ENCODE measurements at places on chromosomes 4 and X. TPM values are rescaled to one million over a fixed set of nuclear protein-coding genes. Genes with fewer than 3 reads are reported as not detected.

DNA sequence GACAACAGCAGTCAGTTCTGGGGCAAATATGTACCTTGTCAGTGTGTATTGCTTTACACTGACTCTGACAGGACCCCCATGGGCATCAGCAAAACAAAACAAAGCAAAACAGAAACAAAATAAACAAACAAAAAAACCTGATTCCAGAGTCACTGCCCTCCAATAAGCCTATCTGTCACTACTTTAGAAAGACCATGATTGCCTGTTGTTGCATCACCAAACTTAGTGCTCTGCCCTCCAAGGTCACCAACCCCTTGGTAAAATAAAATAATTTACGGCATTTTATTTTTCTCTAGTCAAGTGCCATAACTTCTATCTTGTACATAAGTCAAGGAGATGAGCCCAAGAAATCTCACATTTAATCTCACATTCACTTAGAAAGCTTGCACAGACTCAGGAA is 120.9 kb upstream of the ADAMTS3 start:
- DNase-seq = no peak

DNA sequence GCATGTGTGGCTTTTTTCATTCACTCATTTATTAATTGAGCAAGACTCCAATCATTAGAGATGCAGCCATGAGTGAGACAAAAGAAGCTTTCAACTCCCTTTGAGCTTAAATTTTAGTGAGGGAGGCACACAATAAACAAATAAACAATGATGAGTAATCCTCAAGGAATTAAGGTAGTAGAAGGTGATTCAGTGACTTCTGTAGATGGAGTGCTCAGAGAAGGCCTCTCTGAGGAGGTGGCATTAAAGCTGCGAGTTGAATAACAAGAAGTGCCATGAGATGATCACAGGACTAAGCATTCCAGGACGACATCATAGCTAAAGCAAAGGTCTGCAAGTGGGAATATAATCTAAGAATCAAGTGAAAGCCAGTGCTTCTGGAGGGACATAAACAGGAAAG is 77.6 kb downstream of the NWD2 start:
- no peak for DNase-seq

DNA sequence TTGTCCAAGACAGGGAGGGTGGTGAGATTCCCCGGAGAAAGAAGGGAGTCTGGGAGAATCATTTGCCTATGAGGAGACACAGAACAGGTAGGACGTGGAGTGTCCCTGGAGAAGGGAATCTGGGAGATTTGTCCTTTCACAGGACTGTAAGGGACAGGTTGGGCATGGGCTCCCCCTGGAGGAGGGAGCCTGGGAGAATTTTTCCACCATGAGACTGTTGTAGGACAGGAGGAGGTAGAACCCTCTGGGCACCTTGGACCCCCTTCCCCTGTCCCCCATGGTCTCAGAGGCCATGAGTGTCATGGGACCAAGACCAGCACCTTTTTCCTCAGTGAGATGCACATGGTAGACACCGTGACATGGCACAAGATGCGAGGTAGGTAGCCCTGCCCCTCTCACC is 2.8 kb downstream of the PORCN start:
- no peak for DNase-seq

DNA sequence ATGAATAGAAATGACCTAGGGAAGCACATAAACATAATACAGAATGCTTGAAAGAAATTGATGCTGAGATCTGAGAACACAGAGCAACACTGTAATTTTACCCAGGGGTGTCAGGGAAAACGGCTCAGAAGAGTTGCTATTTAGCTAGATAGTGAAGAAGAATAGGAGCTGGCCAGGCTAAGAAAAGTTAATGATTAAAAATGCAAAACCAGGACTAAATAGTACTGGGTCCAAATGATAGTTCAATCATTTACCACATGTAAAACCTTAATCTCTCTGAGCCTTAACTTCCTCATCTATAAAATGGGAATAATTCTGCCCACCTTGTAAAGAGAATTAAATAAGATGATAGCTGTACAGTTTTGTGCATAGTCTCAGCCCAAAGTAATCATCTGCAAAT is 97.1 kb downstream of the PARM1 start:
- DNase-seq = no peak

GRCh38 chr4:7736436-7737267 is 203.0 kb downstream of the AFAP1 start:
- no peak for DNase-seq

GRCh38 chr4:127888559-127888958 is 7.9 kb downstream of the PLK4 start:
- no peak for DNase-seq

DNA sequence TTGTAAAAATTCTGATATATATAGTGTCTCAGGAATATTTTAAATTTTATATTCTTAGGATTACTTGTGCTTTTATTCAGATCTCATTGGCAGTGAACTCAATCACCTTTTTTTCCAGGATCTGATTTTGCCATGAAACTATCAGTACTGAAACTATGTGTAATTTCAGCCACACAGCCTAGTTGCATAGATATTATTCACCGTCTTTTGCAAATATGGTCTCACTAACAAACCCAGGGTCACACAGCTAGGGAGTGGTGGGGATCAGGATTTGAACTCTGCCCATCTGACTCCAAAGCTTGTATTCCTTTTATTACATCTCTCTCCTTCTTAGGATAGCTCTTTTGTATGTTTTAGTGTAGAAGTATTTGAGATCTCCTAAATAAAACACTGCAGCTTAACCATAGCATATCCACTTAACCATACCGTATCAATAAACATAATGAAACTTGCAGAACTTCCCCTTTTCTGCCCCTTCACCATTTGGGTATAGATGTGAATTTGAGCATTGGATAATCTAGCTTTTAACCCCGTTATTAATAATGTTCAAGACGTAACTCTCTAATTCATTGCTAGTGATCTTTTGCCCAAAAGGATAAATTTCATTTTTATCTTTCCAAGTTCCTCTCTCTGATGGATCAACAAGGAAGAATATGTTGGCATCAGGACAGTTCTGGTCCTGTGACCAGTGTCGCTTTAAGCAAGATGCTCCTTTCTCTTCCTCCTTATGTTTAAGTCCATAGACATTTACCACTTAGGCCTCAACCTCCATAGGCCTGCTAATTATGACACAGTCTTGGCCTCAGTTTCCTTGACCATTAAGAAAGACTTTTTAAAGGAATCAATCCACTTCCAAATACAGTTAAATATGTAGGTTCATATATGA is 74.6 kb downstream of the RAPGEF2 start:
- no peak for DNase-seq

DNA sequence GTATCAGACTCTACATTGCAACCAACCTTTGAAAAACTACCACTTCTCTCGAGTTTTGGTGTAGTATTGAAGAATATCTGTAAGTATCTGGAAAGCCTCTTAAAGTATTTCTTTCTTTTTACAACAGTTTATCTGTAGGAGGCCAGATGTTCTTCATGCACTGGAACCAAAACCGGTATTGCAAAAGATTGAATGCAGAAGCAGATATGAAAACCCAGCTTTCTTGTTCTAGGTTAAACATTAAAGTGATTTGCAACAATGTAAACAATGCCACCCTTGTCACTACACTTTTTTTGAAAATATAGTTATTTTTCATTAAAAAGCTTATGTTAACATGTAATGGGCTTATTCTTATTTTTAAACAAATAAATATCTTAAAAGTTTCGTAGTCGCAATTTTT is 27.2 kb downstream of the PLS3 start:
- no peak for DNase-seq

DNA sequence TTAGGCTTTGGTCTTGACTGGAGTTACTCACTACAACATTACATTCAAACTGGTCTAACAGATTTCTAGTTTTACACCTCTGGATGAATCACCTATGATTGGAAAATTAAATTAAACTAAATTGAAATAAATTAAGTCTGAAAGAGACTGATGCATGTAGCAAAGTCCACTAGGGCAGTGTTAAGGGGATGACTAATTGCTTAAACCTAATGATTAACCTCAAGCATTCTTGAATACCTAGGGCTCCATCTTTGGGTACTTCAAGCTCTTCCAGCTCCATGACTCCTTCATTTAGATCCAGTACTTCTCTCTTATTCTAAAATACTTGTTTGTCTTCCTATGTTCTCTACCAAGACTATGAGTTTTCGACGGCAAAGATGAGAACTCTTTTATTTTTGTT is 86.8 kb downstream of the SH2D1A start:
- no peak for DNase-seq

DNA sequence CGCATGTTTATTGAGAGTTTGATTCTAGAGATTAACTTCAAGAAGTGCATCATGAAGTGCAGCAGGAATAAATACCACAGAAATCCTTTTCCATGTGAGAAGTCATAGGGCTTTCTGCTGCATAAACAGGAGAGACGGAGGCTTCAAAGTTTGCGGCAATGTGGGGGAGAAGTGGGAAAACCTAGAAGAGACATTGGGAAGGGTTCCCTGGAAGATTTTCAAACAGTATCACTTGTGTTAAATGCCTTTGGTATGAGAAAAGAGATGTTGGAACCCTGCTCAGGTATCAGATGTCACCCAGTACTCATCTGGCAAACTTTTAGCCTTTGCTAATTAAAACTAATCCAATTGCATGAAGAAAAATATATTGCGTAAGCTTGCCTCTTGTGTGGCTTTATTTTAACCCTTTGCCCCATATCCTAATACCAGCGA is 15.4 kb downstream of the NHS start:
- DNase-seq = no peak

DNA sequence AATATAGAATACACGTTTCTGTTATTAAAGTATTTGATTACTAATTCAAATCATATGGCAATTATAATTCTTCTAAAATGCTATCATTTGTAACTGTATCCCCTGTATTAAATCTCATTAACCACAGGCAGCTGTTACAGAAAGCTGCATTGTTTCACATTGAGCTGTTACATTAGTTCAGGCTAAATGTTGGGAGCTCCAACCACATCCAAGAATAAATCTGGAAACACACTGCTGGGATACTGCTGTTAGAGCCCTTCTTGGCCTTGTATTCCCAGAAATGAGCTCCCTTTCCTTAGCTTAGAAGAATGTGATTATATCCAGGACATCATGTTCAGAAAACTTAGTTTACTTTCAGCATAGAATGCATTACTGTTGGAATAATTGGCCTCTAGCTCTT is 48.2 kb downstream of the GUCY1B1 start:
- DNase-seq = no peak

GRCh38 chrX:13614154-13614553 is 38.8 kb upstream of the TCEANC start:
- no peak for DNase-seq

DNA sequence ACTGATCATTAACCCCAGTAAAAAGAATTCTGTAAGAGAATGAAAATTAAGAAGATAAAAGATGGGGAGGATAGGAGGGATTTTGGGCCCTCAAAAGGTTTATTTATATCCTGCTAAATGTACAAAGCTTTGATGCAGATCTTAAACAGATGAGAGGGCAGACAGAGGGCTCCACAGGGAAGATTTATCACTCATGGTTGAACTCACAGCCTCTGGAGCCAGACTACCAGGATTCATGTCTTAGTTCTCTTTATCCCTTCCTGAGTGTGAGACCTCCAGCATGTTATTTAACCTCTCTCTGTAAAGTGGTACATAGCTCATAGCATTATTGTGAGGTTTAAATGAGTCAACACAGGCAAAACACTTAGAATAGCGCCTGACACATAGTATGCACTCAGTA is 74.4 kb downstream of the SOWAHB start:
- DNase-seq = no peak

GRCh38 chr4:86181585-86181984 is 178.3 kb downstream of the MAPK10 start:
- no peak for DNase-seq

DNA sequence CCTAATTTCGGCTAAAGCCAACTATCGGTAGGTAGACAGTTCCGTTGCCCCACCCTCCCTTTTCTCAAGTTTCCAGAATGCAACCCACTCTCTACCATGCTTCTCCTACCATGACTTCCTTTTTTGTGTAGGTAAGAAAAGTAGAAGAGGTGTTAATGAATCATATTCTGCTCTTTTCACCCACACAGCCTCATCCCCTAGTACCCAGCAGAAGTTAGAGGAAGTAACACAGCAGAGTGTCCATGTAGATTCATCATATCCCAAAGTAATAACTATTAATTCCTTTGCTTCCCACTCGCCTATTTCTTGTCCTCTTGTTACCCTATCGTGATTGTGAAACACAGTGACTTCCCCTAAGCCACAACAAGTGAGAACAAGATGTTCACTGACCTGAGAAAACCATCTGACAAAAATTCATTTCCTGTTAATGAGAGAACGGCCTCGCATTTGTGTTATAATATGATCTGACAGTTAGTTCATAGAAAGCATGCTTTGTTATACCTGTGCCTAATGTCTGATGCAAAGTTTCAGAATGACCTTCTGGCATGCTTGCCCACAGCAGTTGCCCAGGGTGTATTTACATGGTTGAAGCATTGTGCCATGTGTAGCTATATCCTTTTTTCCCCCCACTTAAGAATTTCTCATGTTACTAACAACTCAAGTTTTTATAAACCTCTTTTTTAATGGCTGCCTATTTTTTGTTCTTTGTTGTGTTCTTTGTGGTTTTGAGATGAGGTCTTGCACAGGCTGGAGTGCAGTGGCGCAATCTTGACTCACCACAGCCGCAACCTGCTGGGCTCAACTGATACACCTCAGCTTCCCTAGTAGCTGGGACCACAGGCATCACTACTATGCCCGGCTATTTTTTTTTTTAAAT is 185.6 kb downstream of the RAP1GDS1 start:
- DNase-seq = no peak

GRCh38 chrX:13923845-13924244 is 105.8 kb downstream of the GEMIN8 start:
- DNase-seq = no peak

- no peak for DNase-seq
Measured at GRCh38 chrX:110145854-110146253, 142.9 kb downstream of the TMEM164 start.

POF1B gene
- polyA plus RNA-seq = 0.23 TPM

MTNR1A gene
- polyA plus RNA-seq = not detected

PFKFB1 gene
- polyA plus RNA-seq = 1.1 TPM

UXT gene
- 76.5 TPM for polyA plus RNA-seq

DUSP21 gene
- not detected for polyA plus RNA-seq

NPY2R gene
- polyA plus RNA-seq = not detected

TAF7L gene
- 0.15 TPM for polyA plus RNA-seq

ARHGEF6 gene
- polyA plus RNA-seq = 38.2 TPM

EGFL6 gene
- 53.7 TPM for polyA plus RNA-seq

PDCL2 gene
- polyA plus RNA-seq = not detected

EVC2 gene
- polyA plus RNA-seq = 4.0 TPM

ENAM gene
- 2.9 TPM for polyA plus RNA-seq

PCSK1N gene
- not detected for polyA plus RNA-seq

ITM2A gene
- 526 TPM for polyA plus RNA-seq

ZAR1 gene
- polyA plus RNA-seq = not detected

Data from hindlimb muscle (tissue), 1 donor.